ENCODE measurements at places on chromosomes 1 and 21. TPM values are rescaled to one million over a fixed set of nuclear protein-coding genes. Genes with fewer than 3 reads are reported as not detected.

DNA sequence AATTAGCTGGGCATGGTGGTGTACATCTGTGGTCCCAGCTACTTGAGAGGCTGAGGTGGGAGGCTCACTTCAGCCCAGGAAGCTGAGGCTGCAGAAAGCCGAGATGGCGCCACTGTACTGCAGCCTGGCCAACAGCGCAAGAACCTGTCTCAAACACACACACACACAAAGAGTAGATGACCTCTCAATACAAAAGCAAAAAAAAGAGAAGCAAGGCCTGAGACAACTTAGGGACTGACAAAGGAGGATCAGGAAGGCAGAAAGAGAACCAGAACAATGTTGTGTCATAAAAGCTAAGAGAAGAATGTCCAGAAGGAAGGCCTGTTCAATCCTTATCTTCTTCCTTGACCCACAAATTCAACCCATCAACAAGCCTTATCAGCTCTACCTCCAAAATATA, 18.5 kb downstream of the WASF2 start:
- DNase-seq, result no peak

DNA sequence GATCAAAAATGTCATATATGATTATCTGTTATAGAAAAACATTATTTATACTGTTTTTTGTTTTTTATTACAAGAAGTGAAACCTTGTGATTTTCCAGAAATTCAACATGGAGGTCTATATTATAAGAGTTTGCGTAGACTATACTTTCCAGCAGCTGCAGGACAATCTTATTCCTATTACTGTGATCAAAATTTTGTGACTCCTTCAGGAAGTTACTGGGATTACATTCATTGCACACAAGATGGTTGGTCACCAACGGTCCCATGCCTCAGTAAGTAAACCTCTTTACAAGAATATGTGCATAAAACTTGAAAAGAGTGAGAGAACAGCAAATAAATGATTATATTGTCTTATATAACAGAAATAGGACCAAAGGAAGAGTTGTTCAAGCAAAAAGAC, 14.5 kb downstream of the CFHR4 start:
- no peak for DNase-seq

DNA sequence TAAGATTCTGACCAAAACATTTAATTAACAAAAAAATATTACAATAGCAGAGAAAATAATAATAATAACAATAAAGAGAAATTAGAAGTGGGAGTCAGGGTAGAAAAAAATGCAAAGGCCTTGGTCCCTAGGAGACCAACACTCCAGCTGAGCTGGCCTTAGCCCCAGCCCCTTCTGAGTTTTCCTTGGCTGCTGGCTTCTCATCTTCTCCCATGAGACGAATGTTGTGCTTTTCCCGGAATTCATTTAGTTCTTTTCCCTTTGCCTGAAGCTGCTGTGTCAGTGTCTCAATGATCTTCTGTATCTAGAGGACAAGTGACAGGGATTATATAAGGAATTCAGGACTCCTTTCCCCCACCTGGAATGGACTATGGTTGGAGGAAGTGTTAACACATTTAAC, 2.4 kb downstream of the KLHDC9 start:
- DNase-seq, result no peak

DNA sequence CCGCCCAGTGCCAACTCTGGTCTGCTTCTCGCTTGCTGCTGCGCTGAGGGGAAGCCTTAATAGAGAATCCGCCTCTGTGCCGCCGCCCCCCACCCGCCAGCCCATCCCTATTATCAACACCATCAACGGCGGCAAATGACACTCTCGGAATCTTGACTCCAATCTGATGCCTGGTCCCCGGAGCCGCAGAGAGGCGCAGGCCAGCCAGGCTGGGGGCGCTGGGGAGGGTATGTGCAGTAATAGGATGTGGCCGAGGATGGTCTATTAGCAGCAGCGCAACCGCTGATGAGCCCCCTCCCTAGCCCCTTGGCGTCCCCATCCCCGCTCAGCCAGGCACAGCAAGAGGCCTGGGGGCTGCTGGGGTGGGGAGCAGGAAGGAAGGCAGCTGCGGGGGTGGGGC, 15.1 kb upstream of the DMBX1 start:
- DNase-seq, result no peak

- no peak for DNase-seq
Measured at GRCh38 chr1:67680486-67680885, 4.5 kb upstream of the GADD45A start.

PAPPA2 gene
- 58.3 TPM for polyA plus RNA-seq

WNT9A gene
- 1.4 TPM for polyA plus RNA-seq

SMIM11 gene
- 12.5 TPM for polyA plus RNA-seq

CR1 gene
- polyA plus RNA-seq, result 21.3 TPM

Data from right renal pelvis (tissue), 4 donors.